GM12891 (cell line): ENCODE measurements at places on chromosomes 2 and 18.

DNA sequence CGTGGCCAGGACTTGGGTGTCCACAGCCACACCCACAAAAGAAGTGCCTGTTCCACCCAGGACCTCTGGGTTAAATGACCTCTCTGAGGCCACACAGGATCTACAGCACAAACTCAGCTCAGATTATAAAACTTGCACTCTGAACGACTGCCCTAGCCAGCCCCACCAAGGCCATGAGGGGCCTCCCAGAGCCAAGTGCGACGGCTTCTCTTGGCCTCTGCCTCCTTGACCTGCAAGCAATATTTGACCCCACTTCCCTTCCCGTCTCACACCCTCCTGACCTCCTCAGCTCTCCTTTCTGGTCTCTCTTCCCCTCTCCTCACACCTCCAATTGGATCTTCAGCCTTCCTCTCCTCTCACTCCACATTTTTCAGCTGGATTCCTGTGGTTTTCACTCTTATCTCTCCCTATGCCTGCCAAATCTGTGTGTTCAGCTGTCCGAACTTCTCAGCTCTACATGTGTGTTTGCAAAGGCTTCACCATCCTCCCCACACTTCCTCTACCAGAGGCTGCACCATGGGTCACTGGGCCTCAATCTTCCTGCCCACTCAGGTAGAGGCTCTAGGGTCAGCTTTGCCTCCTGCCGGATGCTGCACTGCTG lies 25.3 kb upstream of the STEAP3 start:
- DNase-seq, result no peak

DNA sequence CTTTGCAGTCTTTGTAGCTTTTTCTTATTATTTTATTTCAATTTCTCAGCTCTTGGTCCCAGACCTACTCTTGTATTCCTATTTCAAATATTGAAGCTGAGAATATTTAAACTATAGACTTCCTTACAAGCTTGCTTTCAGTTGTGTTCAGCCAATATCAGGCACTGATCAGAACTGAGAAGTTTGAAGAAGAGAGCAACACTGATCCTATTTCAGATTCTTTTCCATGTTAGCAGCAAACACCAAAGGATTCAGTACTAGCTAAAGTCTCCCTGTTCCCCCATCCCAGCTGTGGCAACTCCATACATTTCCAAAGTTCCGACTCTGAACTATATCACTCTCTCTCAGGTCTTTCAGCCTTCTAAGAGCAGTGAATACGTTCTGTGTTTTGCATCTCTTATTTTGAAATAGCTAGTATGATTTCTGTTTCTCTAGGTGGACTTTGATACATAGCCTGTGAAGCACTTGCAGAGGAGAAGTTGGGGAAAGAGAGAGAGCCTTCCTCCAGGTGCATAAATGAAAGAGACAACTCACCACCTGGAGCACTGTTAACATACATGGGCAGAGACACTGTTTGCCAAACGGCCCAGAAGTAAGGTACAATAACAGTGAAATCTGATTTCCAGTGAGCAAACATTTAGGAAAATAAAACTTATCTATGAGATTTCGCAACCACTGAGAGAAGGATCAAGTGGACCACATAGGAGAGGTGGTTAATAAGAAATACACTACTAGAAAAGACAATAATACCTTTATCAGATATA lies 135.0 kb upstream of the ZNF804A start:
- DNase-seq, result no peak

GRCh38 chr18:11324956-11325882 lies 175.8 kb upstream of the PIEZO2 start:
- peak; percentile 8 for DNase-seq

DNA sequence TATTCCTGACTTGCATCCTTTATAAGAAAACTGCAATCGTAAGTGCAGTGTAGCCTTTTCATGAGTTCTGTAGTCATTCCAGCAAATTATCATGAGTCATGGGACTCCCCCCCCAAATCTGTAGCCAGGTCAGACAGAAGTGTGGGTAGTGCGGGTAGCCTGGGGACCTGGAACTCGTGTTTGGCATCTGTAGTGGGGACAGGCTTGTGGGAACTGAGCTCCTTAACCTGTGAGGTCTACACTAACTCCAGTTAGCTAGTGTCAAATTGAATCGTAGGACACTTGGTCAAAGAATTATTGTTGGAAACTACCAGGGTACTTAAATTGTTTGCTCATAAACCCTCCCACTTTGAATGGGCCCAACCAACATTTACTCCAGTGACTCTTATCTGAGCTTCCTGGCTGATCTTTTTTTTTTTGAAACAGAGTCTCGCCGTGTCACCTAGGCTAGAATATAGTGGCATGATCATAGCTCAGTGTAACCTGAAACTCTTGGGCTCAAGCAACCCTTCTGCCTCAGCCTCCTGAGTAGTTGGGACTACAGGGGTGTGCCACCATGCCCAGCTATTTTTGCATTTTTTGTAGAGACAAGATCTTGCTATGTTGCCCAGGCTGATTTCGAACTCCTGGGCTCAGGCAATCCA lies 12.4 kb downstream of the PFN4 start:
- DNase-seq, result no peak

DNA sequence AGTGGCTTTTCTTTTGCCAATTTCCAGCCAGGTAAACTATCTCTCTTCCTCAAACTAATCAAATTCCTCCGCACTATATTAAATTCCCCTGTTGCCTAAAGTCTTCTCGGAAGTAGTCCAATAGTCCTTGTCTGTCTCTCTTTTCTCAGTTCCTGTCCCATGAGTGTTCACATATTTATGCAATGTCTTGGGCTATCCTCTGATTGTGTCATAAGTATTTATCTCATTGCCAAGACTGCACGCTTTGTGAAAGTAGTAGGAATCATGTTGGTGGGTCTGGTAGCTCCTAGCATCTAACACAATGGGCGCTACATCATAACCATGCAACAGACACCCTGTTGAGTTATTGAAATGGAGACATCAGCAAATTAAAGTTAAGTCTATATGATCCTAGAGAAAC lies 59.9 kb upstream of the POU3F3 start:
- no peak for DNase-seq

DNA sequence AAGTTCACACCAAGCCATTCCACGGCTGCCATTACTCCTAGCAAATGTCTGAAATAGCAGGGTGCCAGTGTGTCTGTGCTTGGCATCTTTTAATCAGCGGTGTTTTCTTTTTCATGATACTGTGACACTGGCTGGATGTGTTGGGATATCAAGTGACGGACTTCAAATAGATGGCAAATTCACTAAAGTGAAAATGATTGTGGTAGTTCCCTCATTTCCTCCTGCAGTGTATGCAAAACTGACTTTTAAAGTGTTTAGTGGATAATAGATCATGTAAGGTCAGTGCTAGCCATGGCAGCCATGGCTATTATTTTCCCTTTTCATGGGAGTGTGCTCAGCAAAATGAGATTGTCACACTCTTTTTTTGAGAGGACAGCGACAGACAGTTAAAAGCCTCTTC lies 261.5 kb upstream of the SIX3 start:
- DNase-seq, result no peak

- no peak for DNase-seq
Observed at GRCh38 chr2:233681521-233682099, at the start of gene UGT1A7. Gene UGT1A7 (plus strand): TSS chr2:233681901. CDS start chr2:233681938, 37 bp downstream.

- DNase-seq, result no peak
Observed at GRCh38 chr2:177633111-177633510, 240.5 kb downstream of the AGPS start.

- DNase-seq, result no peak
Observed at GRCh38 chr2:13858626-13859025, 773.9 kb upstream of the LRATD1 start.

GRCh38 chr2:233473878-233474277 lies 92.7 kb downstream of the USP40 start:
- no peak for DNase-seq

DNA sequence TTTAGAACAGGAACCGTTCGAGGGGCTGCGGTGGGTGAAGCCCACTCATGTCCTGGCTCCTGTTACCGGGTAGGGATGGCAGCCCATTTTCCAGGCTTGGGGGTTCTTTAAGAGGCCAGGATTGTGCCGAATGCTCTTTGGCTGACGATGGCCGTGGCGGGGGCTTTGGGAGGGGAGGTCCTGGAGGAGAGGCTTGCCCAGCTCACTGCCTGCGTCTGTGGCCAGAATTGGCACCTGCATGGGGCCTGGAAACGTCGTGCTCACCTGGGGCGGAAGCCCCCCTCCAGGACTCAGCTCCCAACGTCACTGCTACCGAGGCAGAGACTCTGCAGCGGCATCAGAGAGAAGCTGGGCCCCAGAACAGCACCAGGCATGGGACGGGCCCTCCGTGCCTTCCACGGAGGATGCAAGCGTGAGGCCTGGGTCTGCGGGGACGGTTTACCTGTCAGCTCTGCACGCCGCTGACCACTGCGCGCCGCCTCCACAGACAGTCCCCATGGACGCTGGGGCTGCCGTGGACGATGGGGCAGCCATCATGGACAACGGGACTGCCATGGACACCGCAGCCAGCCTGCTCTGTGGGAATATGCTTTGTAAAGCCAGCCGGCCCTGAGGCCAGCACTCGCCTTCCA lies 82.9 kb downstream of the NFATC1 start:
- DNase-seq, result no peak

- DNase-seq, result no peak
Observed at GRCh38 chr2:10901160-10901939, 10.4 kb upstream of the KCNF1 start.

DNA sequence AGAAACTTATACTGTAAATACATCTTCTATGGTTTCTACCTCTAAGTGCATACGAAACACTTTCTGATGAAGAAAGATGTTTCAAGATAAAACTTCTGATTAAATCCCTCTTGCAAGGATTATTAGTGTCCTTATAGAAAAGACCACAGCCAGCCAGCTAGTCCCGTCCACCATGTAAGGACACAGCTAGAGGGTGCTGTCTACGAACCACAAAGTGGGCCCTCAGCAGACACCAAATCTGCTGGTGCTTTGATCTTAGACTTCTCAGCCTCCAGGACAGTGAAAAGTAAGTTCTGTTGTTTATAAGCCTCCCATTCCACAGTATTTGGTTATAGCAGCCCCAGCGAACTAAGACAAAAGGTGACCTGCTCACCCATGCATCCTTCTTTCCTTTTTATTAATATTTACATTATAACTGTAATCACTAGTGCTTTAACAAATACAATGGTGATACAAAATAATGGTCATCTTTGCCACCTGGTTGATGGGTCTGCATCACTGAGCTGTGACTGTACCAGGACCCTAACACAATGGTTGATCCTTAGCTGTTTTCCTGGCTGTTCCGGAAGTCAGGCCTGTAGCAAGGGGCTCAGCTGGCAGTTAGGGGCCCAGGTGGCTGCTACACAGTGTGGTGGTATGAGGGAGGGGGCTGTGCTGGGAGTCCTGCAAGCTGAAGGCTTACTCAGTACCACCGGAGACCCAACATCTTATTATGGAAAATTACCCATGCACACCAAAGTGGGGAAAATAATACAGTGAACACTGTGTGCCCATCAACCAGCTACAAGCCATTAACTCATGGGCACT lies 108.5 kb upstream of the SMAD7 start:
- no peak for DNase-seq

DNA sequence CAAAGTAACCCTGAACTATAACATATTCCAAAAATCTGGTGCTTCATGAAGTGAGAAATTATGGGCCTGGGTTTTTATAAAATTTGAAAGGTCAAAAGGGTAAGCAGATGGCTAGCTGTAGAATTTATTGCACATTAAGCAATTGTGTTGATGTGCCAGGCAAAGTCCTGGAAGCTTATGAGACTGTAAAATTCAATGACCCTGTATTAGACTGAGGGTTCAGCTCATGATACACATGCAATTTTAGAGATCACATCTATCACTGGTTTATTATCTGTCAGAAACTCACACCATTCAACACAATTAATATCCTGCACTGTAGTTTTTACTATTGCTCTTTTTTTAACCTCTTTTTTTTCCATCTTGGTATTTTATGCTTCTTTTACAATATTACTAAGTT lies 1162.6 kb upstream of the SLC39A10 start:
- no peak for DNase-seq

DNA sequence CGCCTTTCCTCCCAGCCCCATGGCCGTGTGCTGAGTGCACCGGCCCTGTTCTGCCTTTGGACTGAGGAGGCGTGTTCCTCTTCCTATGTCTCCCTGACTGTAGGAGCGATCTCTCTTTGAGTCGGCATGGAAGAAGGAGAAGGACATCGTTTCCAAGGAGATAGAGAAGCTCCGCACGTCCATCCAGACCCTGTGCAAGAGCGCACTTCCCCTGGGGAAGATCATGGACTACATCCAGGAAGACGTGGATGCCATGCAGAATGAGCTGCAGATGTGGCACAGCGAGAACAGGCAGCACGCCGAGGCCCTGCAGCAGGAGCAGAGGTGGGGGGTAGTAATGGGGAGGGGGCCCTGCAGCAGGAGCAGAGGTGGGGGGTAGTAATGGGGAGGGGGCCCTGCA lies 29.4 kb upstream of the ASB1 start:
- no peak for DNase-seq

DNA sequence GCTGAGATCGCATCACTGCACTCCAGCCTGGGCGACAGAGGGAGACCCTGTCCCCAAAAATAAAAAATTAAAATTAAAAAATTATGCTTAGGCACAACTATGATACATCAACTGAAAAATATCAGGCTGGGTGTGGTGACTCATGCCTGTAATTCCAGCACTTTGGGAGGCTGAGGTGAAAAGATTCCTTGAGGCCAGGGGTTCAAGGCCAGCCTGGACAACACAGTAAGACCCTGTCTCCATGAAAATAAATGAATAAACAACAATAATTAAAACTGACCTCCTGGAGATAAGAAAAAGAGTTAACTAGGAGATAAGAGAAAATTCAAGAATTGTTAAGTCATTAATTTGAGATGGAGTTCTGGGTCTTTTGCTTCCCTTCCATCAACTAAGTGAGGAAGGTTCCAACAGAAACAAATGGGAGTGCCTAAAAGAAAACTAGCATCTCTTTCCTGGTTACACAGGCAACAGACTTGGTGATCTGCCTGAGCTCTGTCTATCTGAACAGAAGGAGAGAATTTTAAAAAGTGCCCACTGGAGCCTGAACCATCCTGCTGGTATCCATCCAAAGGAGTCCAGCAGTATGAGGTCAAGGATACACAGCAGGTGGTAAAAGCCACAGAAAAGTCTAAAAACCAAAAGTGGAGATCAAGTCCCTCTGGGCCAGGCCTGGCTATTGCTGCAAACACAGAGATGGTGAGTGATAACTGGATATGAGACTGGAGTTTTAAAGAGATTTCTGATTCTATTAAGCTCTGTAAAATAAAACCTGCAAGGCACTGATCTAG lies 8.8 kb downstream of the PPM1G start:
- no peak for DNase-seq

GRCh38 chr2:128195435-128195984 lies 104.5 kb downstream of the UGGT1 start:
- no peak for DNase-seq

GRCh38 chr2:128781166-128781565 lies 462.5 kb upstream of the HS6ST1 start:
- DNase-seq, result no peak

- peak; percentile 1 for DNase-seq
Observed at GRCh38 chr2:204545861-204546735, 823 bp downstream of the PARD3B start.

DNA sequence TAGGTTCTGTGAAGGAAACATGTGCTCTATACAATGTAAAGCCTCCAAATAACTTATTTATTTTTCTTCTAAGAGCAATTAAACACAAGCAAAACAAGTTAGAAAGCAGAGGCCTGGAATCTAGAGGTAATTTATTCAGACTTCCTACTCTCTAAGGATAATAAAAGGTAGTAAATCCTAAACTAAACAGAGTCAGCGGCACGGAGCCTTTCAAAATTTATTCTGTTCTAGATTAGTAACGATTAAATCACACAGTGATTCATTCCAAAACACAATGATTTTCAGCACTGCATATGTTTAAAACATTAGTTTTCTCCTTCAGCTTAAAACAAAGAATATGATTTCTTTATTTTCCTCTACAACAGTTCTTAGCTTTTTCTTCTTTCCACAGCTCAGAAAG lies 160.9 kb downstream of the FBXO15 start:
- DNase-seq, result no peak

- peak; percentile 62 for DNase-seq
Observed at GRCh38 chr2:113324684-113325160, 46.0 kb upstream of the PAX8 start.
